ENCODE measurements at places on chromosomes 5 and 9. TPM values are rescaled to one million over a fixed set of nuclear protein-coding genes. Genes with fewer than 3 reads are reported as not detected.
A peak's percentile ranks its signal among the peaks of the same experiment; 100 is the strongest.

GRCh38 chr9:31799953-31800609 lies 584.4 kb upstream of the ACO1 start:
- DNase-seq, result no peak

DNA sequence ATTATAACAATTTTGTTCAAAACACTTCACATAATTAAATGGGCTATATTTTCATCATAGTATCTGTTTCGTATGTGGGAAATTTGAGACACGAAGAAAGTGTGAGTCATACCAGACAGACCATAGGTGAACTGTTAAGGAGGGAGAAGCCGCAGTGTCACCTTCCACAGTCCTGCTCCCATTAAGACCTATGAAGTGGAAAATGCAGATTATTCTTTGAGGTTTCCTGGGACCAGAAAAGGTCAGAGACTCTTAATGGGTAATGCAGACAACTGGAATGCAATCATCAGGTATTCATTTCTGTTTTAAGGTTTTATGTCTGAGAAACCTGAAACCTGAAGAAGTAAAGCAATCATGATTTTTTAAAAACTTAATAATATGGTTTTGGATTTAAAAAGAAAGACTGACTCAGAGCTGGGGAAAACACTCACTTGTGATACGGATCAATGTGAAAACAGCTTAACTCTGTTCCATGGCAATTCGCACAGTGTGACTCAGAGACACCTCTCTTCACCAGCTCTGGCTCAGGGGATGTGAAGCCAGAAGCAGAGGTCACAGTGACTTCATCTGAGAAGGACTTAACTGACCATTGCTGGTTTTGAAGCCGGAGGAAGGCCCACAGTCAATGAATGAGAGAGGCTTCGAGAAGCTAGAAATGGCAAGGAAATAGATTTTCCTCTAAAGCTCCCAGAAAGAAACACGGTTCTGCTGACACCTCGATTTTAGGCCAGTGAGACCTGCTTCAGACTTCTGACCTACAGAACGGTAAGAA lies 17.2 kb upstream of the GCNT1 start:
- no peak for DNase-seq

DNA sequence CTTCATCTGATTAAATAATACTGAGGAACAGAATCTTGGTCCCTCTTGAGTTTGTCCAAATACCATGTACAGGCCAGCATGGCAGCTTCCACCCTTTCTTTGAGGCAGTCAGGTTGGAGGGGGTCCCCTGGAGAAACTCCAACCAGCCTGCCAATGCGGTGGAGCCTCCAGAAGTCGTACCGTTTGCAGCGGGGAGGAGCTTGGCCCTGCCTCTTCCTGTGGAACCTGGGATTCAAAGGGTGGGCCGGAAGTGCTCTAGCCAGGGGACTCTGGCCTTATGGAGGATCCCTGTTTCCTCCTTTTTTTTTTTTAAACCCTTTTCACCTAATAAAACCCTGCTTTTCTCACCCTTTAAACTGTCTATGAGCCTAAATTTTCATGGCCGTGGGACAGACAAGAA lies 216.3 kb upstream of the ZNF608 start:
- DNase-seq, result no peak

- DNase-seq, result no peak
Measured at GRCh38 chr9:75186767-75187380, 98.6 kb downstream of the OSTF1 start.

GRCh38 chr5:7970816-7971215 lies 101.9 kb downstream of the MTRR start:
- DNase-seq, result no peak

Gene SLC26A2
- 1,067 TPM for total RNA-seq

- peak; percentile 88 for DNase-seq
Measured at GRCh38 chr5:96807075-96807654, 580 bp downstream of the ERAP1 start.

- DNase-seq, result peak; percentile 39
Measured at GRCh38 chr9:137745541-137745991, 126.8 kb downstream of the EHMT1 start.

Measured in left colon (tissue), 2 donors.